D721Med (cell line): ENCODE measurements at places on chromosomes 6 and 20.

GRCh38 chr6:98092331-98092730, 742.0 kb upstream of the POU3F2 start:
- no peak for DNase-seq

DNA sequence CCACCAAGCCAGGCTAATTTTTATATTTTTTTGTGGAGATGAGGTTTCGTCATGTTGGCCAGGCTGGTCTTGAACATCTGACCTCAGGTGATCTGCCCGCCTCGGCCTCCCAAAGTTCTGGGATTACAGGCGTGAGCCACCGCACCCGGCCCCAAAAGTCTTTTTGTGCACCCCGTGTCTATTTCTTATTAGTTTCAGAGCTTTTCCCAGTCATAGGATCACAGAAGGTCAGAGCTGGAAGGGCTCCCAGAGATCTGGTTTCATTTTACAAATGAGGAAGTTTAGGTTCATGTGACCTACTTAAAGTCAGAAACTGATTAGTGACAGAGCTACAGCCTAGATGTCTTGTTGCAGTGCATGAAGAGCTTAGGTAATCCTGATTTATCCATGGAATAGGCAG, 1.6 kb upstream of the OGFRL1 start:
- no peak for DNase-seq

DNA sequence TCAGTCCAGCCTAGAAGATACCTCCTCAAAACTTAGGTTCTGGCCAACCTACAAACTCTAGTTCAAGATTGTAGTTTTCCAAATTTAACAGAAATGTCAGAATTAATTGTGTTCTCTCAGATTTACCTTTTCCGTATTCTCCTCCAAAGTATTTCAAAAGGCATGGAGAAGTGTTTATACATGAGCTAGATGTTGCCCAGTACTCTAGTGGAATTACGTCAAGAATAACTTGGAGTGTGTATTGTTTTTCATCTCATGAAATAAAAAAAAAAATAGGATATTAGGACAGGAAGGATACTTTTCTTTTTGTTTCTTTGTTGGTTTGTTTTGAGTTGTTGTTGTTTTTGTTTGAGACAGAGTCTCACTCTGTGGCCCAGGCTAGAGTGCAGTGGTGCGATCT, 32.3 kb upstream of the MARCKS start:
- no peak for DNase-seq

- DNase-seq, result no peak
Measured at GRCh38 chr6:1622851-1623768, 13.4 kb downstream of the FOXC1 start.

DNA sequence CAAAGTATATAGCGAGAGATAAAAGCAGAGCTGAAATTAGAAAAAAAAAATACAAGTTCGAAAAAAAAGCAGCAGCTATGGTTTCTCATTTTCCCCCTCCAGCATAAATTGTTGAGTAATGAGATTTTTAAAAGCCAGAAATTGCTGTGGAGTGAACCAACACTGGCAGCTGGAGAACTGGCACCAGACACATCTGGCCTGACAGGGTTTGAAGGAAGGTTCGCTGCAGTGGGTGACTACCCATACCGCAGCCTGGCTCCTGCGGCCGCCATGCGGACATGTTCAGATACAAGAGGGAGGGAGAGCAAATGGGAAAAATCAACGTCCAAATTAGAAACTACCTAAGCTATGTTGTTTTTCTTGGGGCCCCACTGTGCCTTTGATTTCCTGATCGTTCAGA, 3.3 kb downstream of the APCDD1L start:
- no peak for DNase-seq

DNA sequence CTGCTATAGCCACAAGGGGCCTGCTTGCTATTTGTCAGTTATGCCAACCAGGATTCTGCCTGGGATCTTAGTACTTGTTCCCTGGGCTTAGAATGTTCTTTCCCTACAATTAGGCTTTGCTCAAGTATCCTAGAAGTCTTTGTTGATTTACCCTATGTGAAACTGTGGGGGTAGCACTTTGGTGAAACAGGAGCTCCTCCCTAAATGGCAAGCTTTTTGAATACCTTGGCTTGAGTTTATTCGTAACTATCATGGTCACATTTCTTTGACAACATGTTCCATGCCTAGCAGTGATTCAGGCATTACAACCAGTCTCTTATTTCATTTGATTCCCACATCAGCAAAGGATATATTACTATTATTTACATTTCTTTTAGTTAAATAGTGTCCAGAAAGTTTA, 21.2 kb downstream of the AFDN start:
- no peak for DNase-seq

GRCh38 chr6:9039258-9039657, 603.9 kb upstream of the SLC35B3 start:
- no peak for DNase-seq

- peak; percentile 69 for DNase-seq
Measured at GRCh38 chr6:149963462-149964307, at the start of gene ULBP1. Gene ULBP1 (plus strand): TSS chr6:149963943. CDS start chr6:149964050, 107 bp downstream.

- no peak for DNase-seq
Measured at GRCh38 chr6:158552055-158552795, 7.7 kb upstream of the TMEM181 start.

- no peak for DNase-seq
Measured at GRCh38 chr6:18897350-18897749, 510.2 kb downstream of the RNF144B start.

GRCh38 chr6:3394671-3395070, 62.2 kb downstream of the SLC22A23 start:
- DNase-seq, result no peak

DNA sequence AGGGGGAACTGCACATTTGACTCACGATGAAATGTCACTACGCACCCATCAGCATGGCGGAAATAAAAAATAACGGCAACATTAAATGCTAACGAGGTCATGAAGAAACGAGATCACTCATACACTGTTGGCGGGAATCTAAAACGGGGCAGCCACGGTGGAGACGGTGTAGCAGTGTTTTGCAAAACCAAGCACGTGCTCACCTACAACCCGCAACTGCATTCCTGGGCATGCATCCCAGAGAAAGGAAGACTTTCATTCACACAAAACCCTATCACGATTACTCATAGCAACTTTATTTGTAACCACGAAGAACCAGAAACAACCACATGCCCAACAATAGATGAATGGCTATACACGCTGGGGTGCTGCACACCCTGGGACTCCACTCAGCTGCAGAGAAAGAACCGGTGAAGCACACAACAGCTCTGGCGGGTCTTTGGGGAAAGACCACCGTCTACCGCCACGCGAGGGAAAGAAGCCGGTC, 77.0 kb downstream of the YTHDF1 start:
- no peak for DNase-seq

GRCh38 chr20:36314734-36315544, 8.8 kb downstream of the DLGAP4 start:
- no peak for DNase-seq

DNA sequence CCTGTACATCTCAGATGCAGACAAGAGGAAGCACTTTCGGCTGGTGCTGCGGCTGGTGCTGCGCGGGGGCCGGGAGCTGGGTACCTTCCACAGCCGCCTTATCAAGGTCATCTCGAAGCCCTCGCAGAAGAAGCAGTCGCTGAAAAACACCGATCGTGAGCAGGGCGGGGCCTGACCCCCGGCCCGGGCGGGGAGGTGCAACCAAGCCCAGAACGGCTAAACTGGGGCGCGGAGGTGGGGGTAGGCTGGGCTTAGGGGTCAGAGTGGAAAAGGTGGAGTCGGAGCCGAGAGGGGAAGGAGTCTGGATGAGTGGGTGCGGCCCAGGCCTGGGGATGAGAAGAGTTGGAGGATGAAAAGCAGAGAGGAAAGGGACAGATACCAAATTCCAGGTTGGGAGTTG, 4.1 kb upstream of the MATN4 start:
- DNase-seq, result no peak

- DNase-seq, result no peak
Measured at GRCh38 chr6:3653528-3654070, 97.9 kb downstream of the PXDC1 start.

GRCh38 chr6:166492092-166492741, 94.3 kb downstream of the RAMACL start:
- no peak for DNase-seq

- DNase-seq, result no peak
Measured at GRCh38 chr20:5918856-5919625, 31.3 kb downstream of the TRMT6 start.

- no peak for DNase-seq
Measured at GRCh38 chr6:155330133-155330734, 15.9 kb upstream of the TFB1M start.

DNA sequence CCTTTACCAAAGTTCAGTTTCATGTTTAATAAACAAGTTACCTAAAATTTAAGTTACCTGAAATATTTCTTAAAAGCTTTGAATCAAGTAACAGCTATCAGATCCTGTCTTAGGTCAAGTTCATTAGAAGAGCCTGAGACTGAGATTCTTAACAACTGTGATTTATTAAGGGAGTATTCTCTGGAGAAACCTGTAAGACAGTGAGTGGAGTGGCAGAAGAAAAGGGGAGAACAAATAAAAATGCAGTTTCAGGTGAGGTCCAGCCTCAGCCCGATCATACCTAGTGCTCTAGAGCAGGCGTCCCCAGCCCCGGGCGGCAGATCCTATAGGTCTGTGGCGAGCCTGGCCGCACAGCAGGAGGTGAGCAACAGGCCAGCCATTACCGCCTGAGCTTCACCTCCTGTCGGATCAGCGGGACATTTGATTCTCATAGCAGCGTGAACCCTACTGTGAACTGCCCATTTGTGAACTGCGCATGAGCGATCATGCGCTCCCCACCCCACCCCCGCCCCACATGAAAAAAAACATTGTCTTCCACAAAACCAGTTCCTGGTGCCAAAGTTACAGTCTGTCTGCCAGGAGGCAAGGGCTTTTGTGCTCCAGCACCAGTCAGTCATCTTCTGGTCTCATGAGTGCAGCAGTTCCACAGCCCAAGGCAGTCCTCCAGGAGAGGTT, 59.2 kb upstream of the ADGRB3 start:
- DNase-seq, result no peak

- no peak for DNase-seq
Measured at GRCh38 chr6:25392372-25392771, 113.2 kb downstream of the CARMIL1 start.

DNA sequence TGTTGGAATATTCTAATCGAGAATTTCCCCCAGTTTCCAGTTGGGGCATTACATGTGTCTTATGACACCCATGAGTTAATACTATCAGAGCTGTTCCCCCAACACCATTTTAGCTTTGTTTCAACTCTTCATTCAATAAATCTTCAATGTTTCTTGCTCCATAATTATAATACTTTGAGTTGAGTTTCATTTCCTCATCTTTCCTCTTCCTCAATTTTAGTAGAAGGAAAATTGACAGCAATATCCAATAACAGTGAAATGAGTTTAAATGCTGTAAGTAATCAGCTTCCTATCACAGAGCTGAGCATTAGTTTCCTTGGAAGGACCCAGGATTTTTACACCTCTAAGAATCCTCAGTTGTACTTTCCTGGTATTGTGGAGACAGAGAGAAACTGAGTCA, 1.0 kb upstream of the STMND1 start:
- DNase-seq, result no peak

GRCh38 chr6:25703005-25703404, 51.0 kb downstream of the SCGN start:
- no peak for DNase-seq

DNA sequence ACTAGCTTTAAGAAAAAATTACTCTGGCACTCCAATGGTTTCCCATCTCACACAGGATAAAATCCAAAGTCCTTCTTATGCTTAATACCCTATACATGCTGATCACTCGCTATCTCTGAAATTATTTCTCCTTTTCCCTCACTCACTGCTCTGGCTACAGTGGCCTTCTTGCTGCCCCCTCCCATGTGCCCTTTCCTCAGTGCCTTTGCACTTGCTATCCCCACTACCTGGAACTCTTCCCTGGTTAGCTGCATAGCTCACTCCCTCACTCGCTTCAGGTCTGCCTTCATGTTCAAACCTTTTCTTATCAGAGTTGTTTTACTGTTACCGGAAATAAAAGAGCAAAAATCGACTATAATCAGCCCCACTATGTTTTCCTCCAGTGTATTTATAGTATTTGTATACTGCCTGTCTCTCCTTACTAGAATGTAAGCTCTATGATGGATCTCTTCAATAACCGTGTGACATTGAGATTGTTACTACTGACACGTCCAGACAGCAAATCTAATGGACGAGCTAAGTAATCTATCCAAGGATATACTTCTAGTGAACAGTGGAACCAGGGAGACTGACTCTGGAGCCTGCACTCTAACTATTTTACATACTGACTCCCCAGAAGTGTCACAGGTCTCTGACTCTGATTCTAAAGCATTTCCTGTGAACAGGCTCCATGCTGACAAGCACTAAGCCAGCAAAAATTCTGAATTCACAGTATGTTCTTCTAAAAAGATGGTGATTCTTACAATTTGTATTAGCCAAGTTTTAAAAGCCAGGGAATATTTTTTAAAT, 25.1 kb downstream of the FKBP5 start:
- no peak for DNase-seq

DNA sequence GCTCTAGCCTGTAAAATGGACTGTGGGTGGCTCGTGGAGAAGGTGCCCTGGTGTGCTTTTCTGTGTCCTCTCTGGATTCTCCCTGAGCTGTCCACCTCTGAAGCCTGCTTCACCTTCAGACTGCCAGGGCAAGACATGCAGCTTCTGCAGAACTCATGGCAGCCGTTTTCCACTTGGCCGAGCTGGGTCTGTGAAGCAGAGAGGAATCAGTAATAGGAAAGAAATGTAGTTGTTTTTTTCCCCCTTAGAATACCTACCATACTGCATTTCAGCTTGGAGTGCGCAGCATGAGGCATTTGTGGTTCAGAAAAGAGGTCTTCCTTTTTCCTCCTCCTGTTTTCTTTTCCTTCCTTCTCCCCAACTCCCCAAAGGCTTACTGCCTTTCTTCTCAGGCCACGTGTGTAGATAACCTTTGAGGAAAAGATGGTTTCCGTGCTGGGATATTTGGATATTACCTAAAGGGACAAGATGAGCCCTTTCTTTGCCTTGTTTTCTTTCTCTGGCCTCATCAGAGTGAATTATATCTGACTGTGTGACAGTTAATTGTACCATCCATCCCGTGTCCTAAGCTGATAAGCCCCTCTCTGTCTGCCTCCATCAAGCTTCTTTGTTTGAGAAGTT, 39.4 kb downstream of the RREB1 start:
- peak; percentile 28 for DNase-seq

- DNase-seq, result no peak
Measured at GRCh38 chr6:145405006-145405551, 330.2 kb downstream of the EPM2A start.

- peak; percentile 62 for DNase-seq
Measured at GRCh38 chr6:70667711-70668498, at the start of gene SMAP1. Gene SMAP1 (plus strand): TSS chr6:70667883. CDS start chr6:70668024, 141 bp downstream.

GRCh38 chr20:1287787-1288569, 21.9 kb downstream of the SNPH start:
- no peak for DNase-seq
